ENCODE measurements at places on chromosomes 11 and 22. TPM values are rescaled to one million over a fixed set of nuclear protein-coding genes. Genes with fewer than 3 reads are reported as not detected.

The KIF18A gene
- total RNA-seq: not detected

The HPS4 gene
- total RNA-seq: 38.1 TPM

The CD82 gene
- total RNA-seq: 45.5 TPM

The FGF4 gene
- total RNA-seq: not detected

The TSPAN32 gene
- 3.1 TPM for total RNA-seq

The BARX2 gene
- total RNA-seq: not detected

The OR10A2 gene
- total RNA-seq: not detected

The TBX1 gene
- total RNA-seq: 0.70 TPM

The SYT9 gene
- total RNA-seq: 12.5 TPM

The CCDC116 gene
- 0.48 TPM for total RNA-seq

The GAS2L1 gene
- 67.1 TPM for total RNA-seq

The CRYBB2 gene
- total RNA-seq: not detected

The NPTXR gene
- 213 TPM for total RNA-seq

The OR5B21 gene
- 0.63 TPM for total RNA-seq

The SPDYC gene
- not detected for total RNA-seq

The CNTF gene
- 2.5 TPM for total RNA-seq

The CLP1 gene
- total RNA-seq: 7.2 TPM

The FAM83F gene
- total RNA-seq: 0.04 TPM
